ENCODE measurements at places on chromosomes 13 and 19. TPM values are rescaled to one million over a fixed set of nuclear protein-coding genes. Genes with fewer than 3 reads are reported as not detected.

GRCh38 chr13:84737661-84738060 lies 855.4 kb upstream of the SLITRK1 start:
- H3K27ac ChIP-seq: no peak overlapping the region
- H3K4me3 ChIP-seq: no peak overlapping the region
- H3K4me1 ChIP-seq: no peaks in the 10 kb centered on the region
- no peaks in the 10 kb centered on the region for H3K36me3 ChIP-seq
- H3K27me3 ChIP-seq: no peaks in the 10 kb centered on the region
- DNase-seq: no peak

DNA sequence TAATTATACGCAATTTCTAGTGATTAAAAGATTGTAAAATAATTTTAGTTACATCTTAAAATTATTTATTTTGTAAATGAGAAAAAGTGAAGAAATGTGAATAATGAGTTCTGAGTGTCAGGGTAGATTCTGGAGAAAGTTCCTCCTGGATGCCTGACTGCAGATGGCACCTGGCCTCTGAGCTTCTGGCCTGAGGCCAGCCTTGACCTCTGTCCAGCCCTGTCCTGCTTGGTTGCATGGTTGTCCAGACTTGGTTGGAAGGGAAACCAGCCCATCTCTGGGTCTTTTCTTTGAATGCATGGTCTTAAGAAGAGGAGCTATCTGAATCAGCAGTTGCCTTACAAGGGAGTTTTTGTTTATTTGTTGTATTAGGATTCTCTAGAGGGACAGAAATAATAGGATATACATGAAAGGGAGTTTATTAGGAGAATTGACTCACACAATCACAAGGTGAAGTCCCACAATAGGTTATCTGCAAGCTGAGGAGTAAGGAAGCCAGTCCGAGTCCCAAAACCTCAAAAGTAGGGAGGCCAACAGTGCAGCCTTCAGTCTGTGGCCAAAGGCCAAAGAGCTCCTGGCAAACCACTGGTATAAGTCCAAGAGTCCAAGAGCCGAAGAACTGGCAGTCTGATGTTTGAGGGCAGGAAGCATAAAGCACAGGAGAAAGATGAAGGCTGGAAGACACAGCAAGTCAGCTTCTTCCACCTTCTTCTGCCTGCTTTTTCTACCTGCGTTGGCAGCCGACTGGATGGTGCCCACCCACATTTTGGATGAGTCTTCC lies 385.8 kb downstream of the ZNF536 start:
- H3K27ac ChIP-seq: no peak overlapping the region
- H3K4me1 ChIP-seq: peaks cover 6% of the 10 kb centered on the region
- H3K36me3 ChIP-seq: no peaks in the 10 kb centered on the region
- H3K27me3 ChIP-seq: peaks cover 2% of the 10 kb centered on the region
- DNase-seq: no peak

DNA sequence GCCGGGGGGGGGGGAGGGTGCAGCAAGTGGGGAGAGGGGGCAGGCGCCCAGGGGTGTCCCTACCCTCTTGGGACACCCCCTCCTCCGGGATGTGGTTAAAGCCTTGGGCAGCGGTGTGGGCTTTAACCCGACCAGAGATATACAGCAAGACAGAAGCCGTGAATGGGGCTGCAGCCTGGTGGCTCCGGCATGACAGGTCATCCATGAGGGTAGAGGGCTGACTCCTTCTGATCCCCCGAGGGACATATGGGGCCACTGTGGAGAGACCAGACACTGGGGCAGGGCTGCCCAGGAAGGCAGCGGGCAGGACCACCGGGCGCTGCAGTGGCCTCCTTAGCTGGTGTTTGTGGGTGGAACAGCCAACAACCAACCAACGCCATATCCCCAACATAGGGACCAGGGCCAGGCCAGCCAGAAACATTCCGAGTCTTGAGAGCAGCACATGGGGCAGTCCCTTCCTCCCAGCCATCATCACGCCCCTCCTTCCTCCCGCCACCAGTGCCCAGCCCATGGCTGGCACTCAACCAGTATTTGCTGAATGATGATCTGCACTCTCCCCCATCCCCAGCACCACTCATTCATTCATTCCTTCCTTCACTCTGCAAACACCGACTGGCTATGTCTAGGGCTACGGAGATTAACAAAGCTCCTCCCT lies 18.2 kb downstream of the ELAVL1 start:
- peaks cover 7% of the 10 kb centered on the region for H3K27me3 ChIP-seq
- DNase-seq: no peak
- H3K27ac ChIP-seq: peak overlapping the region; percentile 14
- peaks cover 40% of the 10 kb centered on the region for H3K4me1 ChIP-seq
- H3K4me3 ChIP-seq: no peak overlapping the region

The EBI3 gene
- total RNA-seq: not detected

- H3K36me3 ChIP-seq: no peaks in the 10 kb centered on the region
- peaks cover 8% of the 10 kb centered on the region for H3K27me3 ChIP-seq
- H3K4me1 ChIP-seq: peaks cover 24% of the 10 kb centered on the region
- H3K4me3 ChIP-seq: peak overlapping the region; percentile 4
- peak overlapping the region; percentile 18 for H3K27ac ChIP-seq
- no peak for DNase-seq
These were observed 133.5 kb downstream of the UQCRFS1 start for GRCh38 chr19:29079356-29080032.

- H3K27ac ChIP-seq: no peak overlapping the region
- H3K27me3 ChIP-seq: peaks cover 3% of the 10 kb centered on the region
- no peaks in the 10 kb centered on the region for H3K36me3 ChIP-seq
- no peak overlapping the region for H3K4me3 ChIP-seq
- H3K4me1 ChIP-seq: no peaks in the 10 kb centered on the region
These were observed 31.4 kb upstream of the TPTE2 start for GRCh38 chr13:19592657-19593180.

The RNF113B gene
- total RNA-seq: not detected

- no peak for DNase-seq
- H3K4me1 ChIP-seq: peaks cover 6% of the 10 kb centered on the region
- H3K36me3 ChIP-seq: no peaks in the 10 kb centered on the region
- H3K4me3 ChIP-seq: no peak overlapping the region
- H3K27me3 ChIP-seq: no peaks in the 10 kb centered on the region
These were observed 980.4 kb downstream of the SLITRK5 start for GRCh38 chr13:88651531-88651930.

- no peak overlapping the region for H3K27ac ChIP-seq
- H3K27me3 ChIP-seq: peaks cover 7% of the 10 kb centered on the region
- H3K36me3 ChIP-seq: no peaks in the 10 kb centered on the region
- peaks cover 3% of the 10 kb centered on the region for H3K4me1 ChIP-seq
- no peak for DNase-seq
These were observed 4.2 kb downstream of the POLR2E start for GRCh38 chr19:1090731-1091543.
